Natural killer cell treated with Interleukin-12 subunit alpha and Interleukin-12 subunit beta and Interleukin-15 and Interleukin-18, amount 100 ng/mL, for 72 hours (primary cell): ENCODE measurements at places on chromosomes 13 and 19.

DNA sequence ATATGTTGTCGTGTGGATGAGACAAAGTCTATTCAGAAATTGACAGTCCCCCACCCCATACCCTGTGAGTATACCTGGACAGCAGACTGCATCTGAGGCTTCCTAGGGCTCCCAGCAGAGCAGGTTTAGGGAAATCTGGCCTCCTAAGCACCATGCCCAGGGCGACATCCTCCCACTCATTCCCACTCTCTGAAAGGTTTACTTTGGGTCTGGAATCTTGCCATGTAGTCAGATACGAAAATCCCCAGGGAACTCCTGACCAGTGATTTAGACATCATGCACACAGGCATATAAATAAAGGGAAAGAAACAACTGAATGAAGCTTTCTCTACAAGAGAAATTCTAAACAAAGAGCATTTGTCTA, 717 bp upstream of the NALCN start:
- no peak overlapping the region for H3K4me3 ChIP-seq
- no peaks in the 10 kb centered on the region for H3K4me1 ChIP-seq
- no peak overlapping the region for H3K27ac ChIP-seq
- no peak for DNase-seq

DNA sequence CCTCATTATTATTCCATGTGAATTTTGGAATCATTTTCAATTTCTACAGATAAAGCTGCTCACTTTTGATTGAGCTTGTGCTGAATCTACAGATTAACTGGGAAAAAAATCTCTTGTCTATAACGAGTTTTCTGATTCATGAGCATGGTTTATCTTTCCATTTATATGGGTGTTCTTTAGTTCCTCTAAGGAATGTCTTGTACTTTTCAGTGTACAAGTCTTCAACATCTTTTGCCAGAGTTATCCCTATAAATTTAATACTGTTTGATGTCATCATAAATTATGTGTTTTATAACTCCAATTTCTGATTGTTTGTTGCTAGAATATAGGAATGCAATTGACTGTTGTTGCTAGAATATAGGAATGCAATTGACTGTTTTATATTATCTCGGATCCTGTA, 533.8 kb downstream of the OLFM4 start:
- peaks cover 4% of the 10 kb centered on the region for H3K36me3 ChIP-seq
- no peaks in the 10 kb centered on the region for H3K27me3 ChIP-seq
- H3K4me1 ChIP-seq = no peaks in the 10 kb centered on the region

DNA sequence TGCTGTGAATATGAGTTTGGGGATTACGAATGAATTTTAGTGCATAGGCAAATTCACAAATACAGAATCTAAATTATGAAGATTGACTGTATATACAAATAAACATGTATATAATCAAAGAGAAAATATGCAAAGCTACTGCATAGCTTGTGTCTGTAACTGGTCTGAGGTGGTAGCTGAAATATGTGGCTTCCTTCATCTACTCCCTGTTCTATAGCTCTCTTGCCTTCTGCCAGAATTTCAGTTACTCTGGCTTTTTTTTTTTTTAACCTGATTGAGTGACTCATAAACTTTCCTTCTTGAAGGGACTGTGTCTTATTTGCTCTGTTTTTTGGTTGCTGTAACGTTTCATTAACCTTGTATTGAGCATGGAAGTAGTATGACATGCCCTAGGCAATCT, 26.6 kb downstream of the DNAJC3 start:
- no peaks in the 10 kb centered on the region for H3K36me3 ChIP-seq
- no peak overlapping the region for H3K4me3 ChIP-seq
- no peak overlapping the region for H3K27ac ChIP-seq
- DNase-seq = no peak
- H3K27me3 ChIP-seq = no peaks in the 10 kb centered on the region

- H3K4me1 ChIP-seq = no peaks in the 10 kb centered on the region
- H3K36me3 ChIP-seq = no peaks in the 10 kb centered on the region
- H3K27me3 ChIP-seq = peaks cover 5% of the 10 kb centered on the region
- H3K27ac ChIP-seq = no peak overlapping the region
Observed at GRCh38 chr19:7301525-7301924, 7.3 kb upstream of the INSR start.

- peaks cover 52% of the 10 kb centered on the region for H3K4me1 ChIP-seq
- no peak overlapping the region for H3K4me3 ChIP-seq
- peaks cover 15% of the 10 kb centered on the region for H3K36me3 ChIP-seq
- no peaks in the 10 kb centered on the region for H3K27me3 ChIP-seq
Observed at GRCh38 chr19:57816652-57817051, 1.9 kb upstream of the ZNF552 start.

GRCh38 chr19:34808566-34808965, 35.6 kb upstream of the ZNF599 start:
- peaks cover 4% of the 10 kb centered on the region for H3K36me3 ChIP-seq
- H3K4me3 ChIP-seq = no peak overlapping the region
- no peak for DNase-seq
- H3K4me1 ChIP-seq = no peaks in the 10 kb centered on the region

- H3K36me3 ChIP-seq = peaks cover 12% of the 10 kb centered on the region
- no peak for DNase-seq
- H3K27ac ChIP-seq = peak overlapping the region; percentile 41
Observed at GRCh38 chr13:99982731-99983498, 1.3 kb downstream of the ZIC2 start.

DNA sequence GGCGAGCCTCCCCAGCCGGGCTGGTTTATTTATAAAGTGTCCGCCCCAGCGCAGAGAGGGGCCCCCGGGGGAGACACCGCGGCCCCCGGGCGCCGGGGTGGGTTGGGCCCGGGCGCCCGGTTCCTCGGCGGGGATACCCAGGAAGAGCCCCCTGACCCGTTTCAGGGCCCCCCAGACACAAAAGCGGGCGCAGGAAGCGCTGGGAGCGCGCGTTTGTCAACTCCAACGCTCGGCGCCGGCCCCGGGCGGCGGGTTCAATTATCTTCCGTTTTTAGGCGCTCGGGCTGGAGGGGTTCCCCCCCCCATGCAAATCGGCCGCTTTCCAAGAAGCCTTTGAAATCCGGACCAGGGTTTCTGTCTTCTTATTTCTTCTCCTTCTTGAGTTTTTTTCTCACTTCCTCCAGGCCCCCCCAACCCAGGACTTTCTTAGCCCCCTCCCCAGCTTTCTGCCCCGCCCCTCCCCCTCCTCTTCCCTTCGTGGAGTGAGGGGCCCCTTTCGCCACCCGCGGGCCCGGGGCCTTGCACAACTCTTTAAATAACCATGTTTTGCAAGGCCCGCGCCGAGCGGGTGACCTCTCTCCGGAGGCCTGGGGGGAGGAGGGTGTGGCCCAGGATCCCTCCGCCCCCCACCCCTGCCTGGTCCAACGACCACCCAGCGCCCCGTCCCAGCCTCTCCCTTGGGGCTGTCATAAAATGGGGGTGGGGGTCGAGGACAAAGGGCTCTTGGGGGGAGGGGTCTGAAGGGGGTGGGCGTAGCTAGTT, 935 bp downstream of the ARID3A start:
- H3K4me1 ChIP-seq = peaks cover 3% of the 10 kb centered on the region
- peak; percentile 73 for DNase-seq
- no peaks in the 10 kb centered on the region for H3K27me3 ChIP-seq
- peak overlapping the region; percentile 18 for H3K27ac ChIP-seq

GRCh38 chr13:25218019-25218418, 45.9 kb upstream of the AMER2 start:
- no peaks in the 10 kb centered on the region for H3K36me3 ChIP-seq
- H3K4me1 ChIP-seq = no peaks in the 10 kb centered on the region
- H3K27me3 ChIP-seq = peaks cover 22% of the 10 kb centered on the region
- no peak overlapping the region for H3K27ac ChIP-seq
- H3K4me3 ChIP-seq = no peak overlapping the region
- no peak for DNase-seq

- H3K27me3 ChIP-seq = peaks cover 6% of the 10 kb centered on the region
- H3K4me1 ChIP-seq = no peaks in the 10 kb centered on the region
- no peaks in the 10 kb centered on the region for H3K36me3 ChIP-seq
- no peak overlapping the region for H3K4me3 ChIP-seq
- no peak overlapping the region for H3K27ac ChIP-seq
- DNase-seq = no peak
Observed at GRCh38 chr19:29745253-29745652, 30.2 kb upstream of the C19orf12 start.

DNA sequence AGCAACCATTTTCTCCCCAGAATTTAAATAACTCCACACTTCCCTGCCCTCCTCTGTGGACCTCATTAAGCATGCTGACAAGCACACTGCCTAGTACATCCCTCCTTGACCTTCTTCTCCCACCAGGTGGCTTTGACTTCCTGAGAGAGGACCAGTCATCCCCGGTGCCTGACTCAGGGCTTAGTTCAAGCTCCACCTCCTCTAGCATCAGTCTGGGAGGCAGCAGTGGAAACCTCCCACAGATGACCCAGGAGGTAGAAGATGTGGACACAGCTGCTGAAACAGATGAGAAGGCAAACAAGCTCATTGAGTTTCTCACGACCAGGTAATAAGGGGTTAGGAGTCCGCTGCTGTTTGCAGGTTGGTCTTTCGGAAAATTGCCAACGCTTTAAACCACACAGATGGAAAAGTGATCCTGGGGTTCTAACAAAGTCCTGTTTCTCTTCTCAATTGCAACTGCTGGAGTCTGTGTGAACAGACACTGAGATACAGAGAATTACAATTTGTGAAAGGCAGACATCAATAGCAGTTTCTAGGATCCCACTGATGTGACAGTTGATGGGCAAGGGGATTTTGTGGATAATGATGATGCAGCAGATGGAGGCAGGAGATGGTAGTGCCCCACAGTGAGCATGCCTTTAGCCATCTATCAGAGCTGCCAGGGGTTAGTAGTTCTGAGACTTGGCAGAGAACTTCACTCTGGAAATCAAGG, 86.7 kb downstream of the ZAR1L start:
- H3K4me3 ChIP-seq = no peak overlapping the region
- peaks cover 4% of the 10 kb centered on the region for H3K36me3 ChIP-seq
- no peaks in the 10 kb centered on the region for H3K27me3 ChIP-seq
- no peak for DNase-seq

DNA sequence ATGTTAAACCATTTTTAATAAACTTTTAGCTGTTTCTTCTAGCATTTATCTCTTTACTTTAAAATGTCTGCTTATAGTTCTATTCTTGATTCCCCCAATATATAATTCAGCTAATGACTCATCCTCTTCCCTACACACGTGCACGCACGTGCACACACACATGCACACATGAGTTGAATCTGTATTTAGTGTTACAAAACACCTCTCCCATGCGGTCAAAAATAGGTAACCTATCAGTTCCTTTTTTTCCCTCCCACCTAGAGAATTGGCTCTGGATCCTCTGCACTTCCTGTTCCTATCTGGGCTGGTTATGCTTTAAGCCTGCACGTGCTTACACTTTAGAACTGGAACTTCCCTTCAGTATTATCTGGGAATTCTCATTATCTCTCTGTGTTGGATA, 144.1 kb downstream of the PAN3 start:
- H3K27me3 ChIP-seq = no peaks in the 10 kb centered on the region
- H3K4me1 ChIP-seq = peaks cover 11% of the 10 kb centered on the region
- peaks cover 18% of the 10 kb centered on the region for H3K36me3 ChIP-seq
- no peak overlapping the region for H3K4me3 ChIP-seq
- DNase-seq = no peak

GRCh38 chr19:30781047-30781446, 408.9 kb downstream of the ZNF536 start:
- no peak for DNase-seq
- H3K27ac ChIP-seq = no peak overlapping the region
- H3K4me3 ChIP-seq = no peak overlapping the region

GRCh38 chr19:46495786-46496099, at the start of gene PNMA8B:
PNMA8B (minus strand) TSS chr19:46495867; CDS start chr19:46495465, 402 bp downstream.
- DNase-seq = no peak
- H3K27me3 ChIP-seq = peaks cover 45% of the 10 kb centered on the region
- H3K36me3 ChIP-seq = no peaks in the 10 kb centered on the region

DNA sequence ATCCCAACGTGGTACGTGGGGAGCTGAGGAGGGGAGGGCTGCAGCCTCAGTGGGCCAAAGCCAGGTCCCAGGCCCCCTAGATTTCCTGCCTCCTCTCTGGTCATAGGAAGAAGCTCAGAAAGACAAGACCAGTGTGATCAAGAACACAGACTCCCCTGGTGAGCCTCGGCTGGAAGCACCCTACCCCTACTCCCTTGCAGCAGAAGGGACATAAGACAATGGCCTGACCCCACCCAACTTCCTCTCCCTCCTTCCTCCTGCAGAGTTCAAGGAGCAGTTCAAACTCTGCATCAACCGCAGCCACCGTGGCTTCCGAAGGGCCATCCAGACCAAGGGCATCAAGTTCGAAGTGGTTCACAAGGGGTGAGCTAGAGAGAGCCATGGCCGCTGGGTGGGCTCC, 11.5 kb downstream of the PODNL1 start:
- H3K27me3 ChIP-seq = no peaks in the 10 kb centered on the region
- H3K4me1 ChIP-seq = no peaks in the 10 kb centered on the region
- H3K27ac ChIP-seq = no peak overlapping the region
- no peak for DNase-seq
- H3K36me3 ChIP-seq = peaks cover 14% of the 10 kb centered on the region
- H3K4me3 ChIP-seq = no peak overlapping the region

DNA sequence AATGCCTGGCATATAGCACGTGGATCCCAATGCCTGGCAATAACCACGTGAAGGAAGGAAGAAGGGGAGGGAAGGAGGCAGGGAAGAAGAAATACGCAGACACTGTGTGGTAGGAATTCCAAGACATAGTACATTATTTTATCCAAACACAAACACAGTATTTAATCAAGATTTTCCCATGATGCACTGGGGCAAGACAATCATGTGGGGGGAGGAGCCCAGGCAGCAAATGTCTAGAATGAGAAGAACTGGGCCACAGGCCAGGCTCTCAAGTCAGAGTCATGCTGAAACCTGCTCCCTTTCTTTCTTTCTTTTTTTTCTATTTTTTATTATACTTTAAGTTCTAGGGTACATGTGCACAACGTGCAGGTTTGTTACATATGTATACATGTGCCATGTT, 717.9 kb downstream of the UQCRFS1 start:
- H3K36me3 ChIP-seq = no peaks in the 10 kb centered on the region
- no peak overlapping the region for H3K27ac ChIP-seq
- no peak for DNase-seq
- peaks cover 22% of the 10 kb centered on the region for H3K4me1 ChIP-seq
- no peaks in the 10 kb centered on the region for H3K27me3 ChIP-seq

GRCh38 chr19:52910648-52911047, 12.6 kb downstream of the ZNF888 start:
- no peaks in the 10 kb centered on the region for H3K27me3 ChIP-seq
- DNase-seq = no peak
- no peaks in the 10 kb centered on the region for H3K4me1 ChIP-seq
- no peak overlapping the region for H3K27ac ChIP-seq

DNA sequence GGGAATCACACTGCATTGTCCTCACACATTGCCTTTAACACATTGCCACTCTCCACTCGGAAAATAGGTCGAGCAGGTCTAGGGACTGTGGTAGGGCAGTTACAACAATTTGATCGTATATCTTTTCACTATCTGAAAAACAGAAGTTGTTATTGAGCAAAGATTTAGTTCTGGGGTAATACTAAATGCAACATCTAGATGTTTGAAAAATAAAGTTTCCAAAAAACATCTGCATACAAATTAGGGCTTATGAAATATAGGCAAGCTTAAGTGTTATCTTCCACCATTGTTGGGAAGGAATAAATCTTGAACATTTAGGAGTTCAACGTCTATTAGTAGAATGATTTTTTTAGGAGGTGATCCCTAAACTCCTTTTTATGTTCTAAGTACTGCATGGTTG, 768 bp upstream of the HS6ST3 start:
- H3K4me3 ChIP-seq = no peak overlapping the region
- H3K27ac ChIP-seq = no peak overlapping the region
- peaks cover 32% of the 10 kb centered on the region for H3K27me3 ChIP-seq
- H3K36me3 ChIP-seq = no peaks in the 10 kb centered on the region
- DNase-seq = no peak
